ENCODE measurements at places on chromosomes 16 and 17. TPM values are rescaled to one million over a fixed set of nuclear protein-coding genes. Genes with fewer than 3 reads are reported as not detected.

- peak overlapping the region; percentile 83 for H3K27ac ChIP-seq
- no peaks in the 10 kb centered on the region for H3K27me3 ChIP-seq
- peaks cover 28% of the 10 kb centered on the region for H3K4me1 ChIP-seq
- H3K4me3 ChIP-seq, result peak overlapping the region; percentile 82
These were observed 59.5 kb downstream of the SLFN11 start for GRCh38 chr17:35313875-35314409.

GRCh38 chr16:78129349-78129748 lies 29.9 kb downstream of the WWOX start:
- H3K27ac ChIP-seq, result no peak overlapping the region
- peaks cover 6% of the 10 kb centered on the region for H3K36me3 ChIP-seq
- no peak for DNase-seq

GRCh38 chr17:15342460-15342859 lies 1.1 kb upstream of the TEKT3 start:
- DNase-seq, result no peak
- no peak overlapping the region for H3K27ac ChIP-seq
- no peaks in the 10 kb centered on the region for H3K36me3 ChIP-seq
- H3K4me3 ChIP-seq, result no peak overlapping the region

DNA sequence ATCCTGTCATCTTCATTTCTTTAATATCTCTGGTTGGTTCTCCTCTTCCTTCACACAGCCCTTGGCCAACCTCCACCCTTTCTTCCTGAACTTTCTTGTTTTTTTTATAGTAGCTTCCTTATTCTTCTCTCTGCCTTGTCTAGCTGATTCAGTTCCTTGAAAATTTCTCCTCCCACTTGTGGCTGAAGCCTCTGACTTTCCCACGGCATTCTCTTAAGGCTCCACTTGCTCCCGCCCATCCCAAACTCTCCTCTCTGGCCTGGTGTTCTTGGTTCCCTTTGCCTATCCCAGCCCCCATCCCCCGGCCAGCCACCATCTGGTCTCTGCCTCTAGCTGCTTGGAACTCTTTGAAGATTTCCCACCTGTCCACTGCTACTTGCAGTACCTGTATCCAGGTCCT lies 29.1 kb downstream of the NLRP1 start:
- H3K4me1 ChIP-seq, result peaks cover 25% of the 10 kb centered on the region
- H3K4me3 ChIP-seq, result no peak overlapping the region
- H3K36me3 ChIP-seq, result peaks cover 47% of the 10 kb centered on the region

DNA sequence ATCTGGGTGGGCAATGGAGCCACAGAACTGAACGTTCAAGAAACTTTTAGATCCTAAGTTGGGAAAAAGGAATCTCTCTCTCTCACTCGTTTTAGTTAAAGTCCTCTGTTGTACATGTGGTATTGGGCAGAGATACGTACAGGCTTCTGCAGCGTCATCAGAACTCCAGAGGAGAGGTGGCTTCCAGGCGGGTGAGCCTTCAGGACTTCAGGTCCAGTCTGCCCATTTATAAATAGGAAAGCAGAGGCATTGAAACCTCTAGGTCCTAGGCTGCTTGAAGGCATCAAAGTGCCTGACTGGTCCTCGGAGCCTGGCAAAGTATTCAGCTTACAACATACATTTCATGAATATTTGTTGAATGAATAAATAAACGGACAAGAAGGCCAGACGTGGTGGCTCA lies 8.1 kb upstream of the TNFRSF13B start:
- H3K4me3 ChIP-seq, result no peak overlapping the region
- no peaks in the 10 kb centered on the region for H3K27me3 ChIP-seq
- H3K4me1 ChIP-seq, result peaks cover 12% of the 10 kb centered on the region
- no peaks in the 10 kb centered on the region for H3K36me3 ChIP-seq
- H3K27ac ChIP-seq, result no peak overlapping the region

DNA sequence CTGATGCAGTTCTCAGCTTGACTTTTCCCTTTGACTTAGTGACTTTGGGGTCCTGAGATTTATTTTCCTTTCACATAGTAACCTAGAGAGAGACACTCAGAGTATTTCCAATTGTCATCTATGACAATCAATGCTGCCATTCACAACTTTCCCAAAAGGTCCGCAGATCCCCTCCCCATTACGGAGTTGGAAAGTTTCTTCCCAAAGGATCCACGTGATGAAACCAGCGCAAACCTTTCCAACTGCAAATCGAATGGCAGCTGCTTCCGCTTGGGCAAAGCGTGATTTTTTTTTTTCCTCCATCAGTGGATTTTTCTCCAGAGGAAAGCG lies 538 bp upstream of the FCSK start:
- H3K36me3 ChIP-seq, result no peaks in the 10 kb centered on the region
- no peak for DNase-seq
- peaks cover 12% of the 10 kb centered on the region for H3K4me1 ChIP-seq
- peak overlapping the region; percentile 85 for H3K4me3 ChIP-seq
- no peaks in the 10 kb centered on the region for H3K27me3 ChIP-seq
- H3K27ac ChIP-seq, result peak overlapping the region; percentile 67

GRCh38 chr17:46770818-46771560 lies 47.5 kb downstream of the WNT3 start:
- no peaks in the 10 kb centered on the region for H3K36me3 ChIP-seq
- peak; percentile 35 for DNase-seq
- peak overlapping the region; percentile 43 for H3K4me3 ChIP-seq

DNA sequence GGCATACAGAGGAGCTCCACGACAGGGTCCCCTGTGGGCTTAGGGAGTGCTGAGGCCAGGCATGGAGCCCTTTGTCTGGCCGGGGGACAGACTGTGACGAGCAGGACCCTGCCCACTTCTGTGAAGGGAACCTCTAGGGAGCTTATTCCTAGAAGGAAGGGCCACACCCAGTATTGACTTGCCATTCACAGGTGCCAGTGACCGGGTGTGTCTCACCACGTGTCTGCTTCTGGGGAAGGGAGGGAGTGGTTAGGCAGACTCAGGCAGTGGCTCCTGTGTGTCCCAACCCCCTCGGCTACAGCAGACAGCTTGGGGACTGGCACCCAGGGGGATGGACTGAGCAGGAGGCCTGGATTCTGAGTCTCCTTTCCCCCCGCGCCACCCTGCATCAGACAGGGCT lies 57.2 kb downstream of the SOCS1 start:
- peaks cover 21% of the 10 kb centered on the region for H3K4me1 ChIP-seq
- H3K27ac ChIP-seq, result no peak overlapping the region
- no peak for DNase-seq
- no peaks in the 10 kb centered on the region for H3K36me3 ChIP-seq
- H3K4me3 ChIP-seq, result no peak overlapping the region

- H3K27me3 ChIP-seq, result no peaks in the 10 kb centered on the region
- no peak overlapping the region for H3K4me3 ChIP-seq
- peak overlapping the region; percentile 0 for H3K27ac ChIP-seq
- peaks cover 4% of the 10 kb centered on the region for H3K4me1 ChIP-seq
- H3K36me3 ChIP-seq, result peaks cover 19% of the 10 kb centered on the region
These were observed 8.5 kb downstream of the TIMM22 start for GRCh38 chr17:1005361-1005946.

DNA sequence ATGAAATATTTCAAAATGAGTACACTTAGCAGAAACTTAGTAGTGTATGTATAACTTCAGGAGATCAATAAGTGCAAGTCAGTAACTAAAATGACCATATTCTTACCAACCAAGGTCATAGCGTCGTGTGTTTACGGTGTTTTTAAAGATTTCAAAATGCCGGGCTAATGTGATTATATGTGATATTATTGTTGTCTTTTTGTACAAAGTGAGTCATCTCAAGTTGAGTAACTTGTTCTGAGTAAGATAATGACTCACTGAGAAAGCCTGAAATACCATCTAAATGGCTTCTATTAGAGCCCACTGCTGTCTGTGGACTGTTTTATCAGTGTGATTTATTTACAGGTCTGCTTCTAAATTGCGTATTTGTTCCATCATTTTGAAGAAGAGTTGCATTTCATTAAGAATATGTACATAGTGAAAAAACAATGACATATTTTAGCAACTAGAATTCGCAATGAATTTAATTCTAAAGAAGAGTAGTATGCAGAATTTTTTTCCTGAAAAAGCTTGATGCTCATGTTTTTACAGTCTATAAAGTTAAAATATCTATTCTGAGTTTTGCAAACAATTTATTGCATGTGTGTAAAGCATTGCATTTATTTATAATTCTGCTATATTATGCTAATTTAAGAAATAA lies 12.7 kb downstream of the KRT12 start:
- H3K4me1 ChIP-seq, result peaks cover 2% of the 10 kb centered on the region
- H3K27ac ChIP-seq, result no peak overlapping the region
- H3K27me3 ChIP-seq, result peaks cover 6% of the 10 kb centered on the region
- H3K36me3 ChIP-seq, result no peaks in the 10 kb centered on the region
- H3K4me3 ChIP-seq, result no peak overlapping the region

GRCh38 chr17:54408731-54409130 lies 491.9 kb upstream of the TOM1L1 start:
- no peaks in the 10 kb centered on the region for H3K27me3 ChIP-seq
- no peak for DNase-seq
- no peaks in the 10 kb centered on the region for H3K36me3 ChIP-seq
- H3K27ac ChIP-seq, result no peak overlapping the region
- no peak overlapping the region for H3K4me3 ChIP-seq

ENPP7 gene
- not detected for total RNA-seq

DNA sequence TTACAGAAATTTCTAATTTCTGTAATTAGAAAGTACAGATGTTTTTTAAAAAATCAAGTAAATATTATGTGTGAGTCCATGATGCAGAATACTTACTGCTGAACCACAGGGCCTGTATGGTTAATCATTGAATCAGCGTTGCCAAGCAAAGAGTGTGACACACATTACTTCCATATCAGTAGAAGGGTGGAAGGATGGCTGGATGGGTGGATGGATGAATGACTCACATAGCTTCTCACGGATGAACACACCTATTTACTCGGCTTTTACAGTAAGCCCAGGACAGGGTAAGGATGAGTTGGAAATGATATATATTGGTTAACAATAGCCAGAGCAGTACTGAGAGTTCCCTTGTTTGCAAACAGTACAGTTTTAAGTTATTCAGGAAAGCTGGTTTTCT lies 495.9 kb upstream of the RBFOX1 start:
- H3K27ac ChIP-seq, result no peak overlapping the region
- no peak for DNase-seq
- no peaks in the 10 kb centered on the region for H3K27me3 ChIP-seq
- no peak overlapping the region for H3K4me3 ChIP-seq
- H3K4me1 ChIP-seq, result no peaks in the 10 kb centered on the region

SPATA22 gene
- total RNA-seq, result not detected

MYH13 gene
- total RNA-seq, result not detected

GRCh38 chr17:57556320-57556719 lies 188.8 kb downstream of the CCDC182 start:
- H3K27me3 ChIP-seq, result no peaks in the 10 kb centered on the region
- no peak overlapping the region for H3K4me3 ChIP-seq
- DNase-seq, result no peak
- H3K27ac ChIP-seq, result no peak overlapping the region

P2RX1 gene
- total RNA-seq, result 0.44 TPM

GRCh38 chr17:30588798-30589247 lies 111.6 kb downstream of the GOSR1 start:
- H3K4me1 ChIP-seq, result peaks cover 4% of the 10 kb centered on the region
- no peak overlapping the region for H3K27ac ChIP-seq
- peaks cover 1% of the 10 kb centered on the region for H3K27me3 ChIP-seq
- DNase-seq, result no peak
- H3K36me3 ChIP-seq, result no peaks in the 10 kb centered on the region
- no peak overlapping the region for H3K4me3 ChIP-seq

DNA sequence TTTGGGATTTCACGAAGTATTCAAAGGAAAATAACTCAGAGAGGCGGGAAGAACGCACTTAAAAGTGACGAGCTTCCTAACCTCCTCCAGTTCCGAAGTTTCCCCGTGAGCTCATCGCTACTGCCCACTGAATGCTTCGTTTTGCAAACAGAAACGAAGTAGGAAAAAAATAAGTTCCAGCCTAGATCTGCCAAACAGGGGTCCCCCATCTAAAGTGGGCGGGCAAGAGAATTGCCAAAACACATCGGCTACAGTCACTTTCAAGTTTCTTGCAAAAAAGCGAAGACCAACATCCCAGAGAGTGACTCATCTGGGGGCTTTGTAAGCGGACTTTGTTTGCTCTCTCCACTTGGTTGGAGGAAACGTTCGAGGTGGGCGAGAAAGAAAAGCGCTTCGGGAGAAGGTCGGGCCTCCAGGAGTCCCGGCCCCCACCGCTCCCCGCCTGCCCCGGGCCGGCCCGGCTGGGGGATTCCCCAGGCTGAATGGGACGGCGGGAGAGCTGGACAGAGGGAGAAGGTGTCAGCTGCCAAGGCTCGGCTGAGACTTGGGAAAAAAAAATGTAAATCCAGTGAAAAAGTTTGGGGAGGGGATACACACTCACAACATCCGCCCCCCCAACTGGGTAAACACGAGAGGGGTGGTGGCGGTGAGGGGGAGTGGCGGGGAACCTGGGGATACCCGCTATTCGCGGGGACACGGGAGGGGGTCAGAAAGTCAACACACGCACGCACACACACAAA lies 1.0 kb downstream of the VEZF1 start:
- peaks cover 5% of the 10 kb centered on the region for H3K36me3 ChIP-seq
- H3K27ac ChIP-seq, result peak overlapping the region; percentile 86
- peak overlapping the region; percentile 89 for H3K4me3 ChIP-seq
- no peaks in the 10 kb centered on the region for H3K27me3 ChIP-seq
- peak; percentile 60 for DNase-seq

DNA sequence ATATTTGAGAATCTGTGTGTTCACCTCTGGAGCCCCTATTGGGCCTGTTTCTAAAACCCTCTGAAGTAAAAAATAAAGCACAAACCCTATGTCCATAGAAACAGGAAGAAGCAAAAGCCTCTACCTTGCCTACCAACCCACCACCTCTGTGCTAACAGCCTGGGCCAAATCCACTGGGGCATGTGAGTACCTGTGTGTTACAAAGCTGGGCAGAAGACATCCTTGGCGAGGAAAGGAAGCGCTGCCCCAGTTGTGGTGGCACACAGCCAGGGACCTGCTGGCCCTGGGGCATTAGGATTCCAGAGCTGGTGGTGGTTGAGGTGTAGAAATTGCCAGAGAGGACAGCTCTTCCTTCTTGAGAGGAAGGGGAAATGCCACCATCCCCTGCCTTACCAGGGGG lies 30.0 kb downstream of the MYO18A start:
- no peak overlapping the region for H3K4me3 ChIP-seq
- H3K4me1 ChIP-seq, result peaks cover 51% of the 10 kb centered on the region
- H3K27ac ChIP-seq, result no peak overlapping the region
- H3K27me3 ChIP-seq, result no peaks in the 10 kb centered on the region
- no peaks in the 10 kb centered on the region for H3K36me3 ChIP-seq
- DNase-seq, result no peak

GRCh38 chr16:11640987-11641817 lies 27.1 kb upstream of the SNN start:
- no peaks in the 10 kb centered on the region for H3K36me3 ChIP-seq
- peaks cover 5% of the 10 kb centered on the region for H3K4me1 ChIP-seq
- H3K27ac ChIP-seq, result no peak overlapping the region
- H3K4me3 ChIP-seq, result no peak overlapping the region

WSB1 gene
- 135 TPM for total RNA-seq

MSRB1 gene
- total RNA-seq, result 23.6 TPM

CCL17 gene
- 1.6 TPM for total RNA-seq

LITAFD gene
- total RNA-seq, result not detected

- no peak overlapping the region for H3K27ac ChIP-seq
- peaks cover 23% of the 10 kb centered on the region for H3K27me3 ChIP-seq
- no peak for DNase-seq
- H3K36me3 ChIP-seq, result no peaks in the 10 kb centered on the region
- no peaks in the 10 kb centered on the region for H3K4me1 ChIP-seq
- H3K4me3 ChIP-seq, result no peak overlapping the region
These were observed 35.5 kb upstream of the TMEM92 start for GRCh38 chr17:50238601-50239280.

- peak overlapping the region; percentile 44 for H3K27ac ChIP-seq
- peaks cover 2% of the 10 kb centered on the region for H3K4me1 ChIP-seq
- H3K4me3 ChIP-seq, result no peak overlapping the region
- H3K36me3 ChIP-seq, result peaks cover 86% of the 10 kb centered on the region
These were observed 37.2 kb upstream of the ENDOV start for GRCh38 chr17:80377798-80378197.

DNAAF8 gene
- total RNA-seq, result 0.31 TPM

All from activated CD4-positive, alpha-beta memory T cell treated with anti-CD3 and anti-CD28 coated beads for 36 hours (primary cell).